ENCODE measurements at places on chromosomes 5 and 9.

DNA sequence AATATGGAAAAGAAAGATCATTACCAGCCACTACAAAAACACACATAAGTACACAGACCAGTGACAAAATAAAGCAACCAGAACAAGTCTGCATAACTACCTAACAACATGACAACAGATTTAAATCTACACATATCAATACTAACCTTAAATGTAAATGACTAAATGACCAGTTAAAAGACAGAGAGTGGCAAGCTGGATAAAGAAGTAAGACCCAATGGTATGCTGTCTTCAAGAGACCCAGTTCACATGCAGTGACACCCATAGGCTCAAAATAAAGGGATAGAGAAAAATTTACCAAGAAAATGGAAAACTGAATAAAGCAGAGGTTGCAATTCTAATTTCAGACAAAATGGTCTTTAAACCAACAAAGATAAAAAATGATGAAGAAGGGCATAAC, 938.1 kb downstream of the EFNA5 start:
- no peak for DNase-seq

- DNase-seq: no peak
Measured at GRCh38 chr9:36091026-36091953, 45.2 kb upstream of the GLIPR2 start.

DNA sequence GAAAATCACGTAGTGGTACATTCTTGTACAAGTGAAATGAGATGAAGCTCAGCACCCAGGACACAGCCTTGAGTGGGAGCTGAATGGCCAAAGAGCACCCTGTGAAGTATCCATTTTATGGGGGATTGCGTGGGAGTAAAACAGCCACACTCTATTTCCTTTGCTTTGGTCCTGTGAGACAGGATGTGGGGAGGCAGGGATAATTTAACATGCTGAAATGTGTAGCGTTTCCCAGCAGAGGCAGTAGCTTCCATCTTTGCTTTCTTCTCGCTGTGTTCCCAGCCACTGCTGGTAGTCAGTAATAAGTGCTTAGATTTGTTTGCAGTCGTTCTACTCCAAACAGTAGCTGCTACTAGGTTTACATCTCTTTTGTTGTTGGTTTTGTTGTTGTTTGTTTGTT, 4.4 kb downstream of the IL31RA start:
- DNase-seq: no peak

DNA sequence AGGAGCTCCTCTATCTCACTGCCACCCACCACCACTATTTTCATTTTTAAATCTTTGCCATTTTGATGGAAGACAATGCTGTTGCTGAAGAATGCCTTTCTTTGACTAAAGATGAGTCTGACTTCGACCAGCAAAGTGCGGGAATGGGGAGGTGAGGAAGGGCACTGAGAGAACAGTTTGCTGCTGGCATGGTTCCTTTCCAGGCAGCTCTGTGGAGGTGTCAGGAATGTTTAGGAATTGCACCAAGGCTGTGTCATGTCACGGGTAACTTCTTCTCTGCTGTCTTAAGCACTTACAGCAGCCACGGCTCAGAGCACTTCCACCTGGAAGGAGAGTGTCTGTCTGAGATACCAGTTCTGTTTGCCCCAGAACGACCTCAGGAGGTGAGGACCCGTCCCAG, 41.4 kb upstream of the SHB start:
- DNase-seq: no peak

DNA sequence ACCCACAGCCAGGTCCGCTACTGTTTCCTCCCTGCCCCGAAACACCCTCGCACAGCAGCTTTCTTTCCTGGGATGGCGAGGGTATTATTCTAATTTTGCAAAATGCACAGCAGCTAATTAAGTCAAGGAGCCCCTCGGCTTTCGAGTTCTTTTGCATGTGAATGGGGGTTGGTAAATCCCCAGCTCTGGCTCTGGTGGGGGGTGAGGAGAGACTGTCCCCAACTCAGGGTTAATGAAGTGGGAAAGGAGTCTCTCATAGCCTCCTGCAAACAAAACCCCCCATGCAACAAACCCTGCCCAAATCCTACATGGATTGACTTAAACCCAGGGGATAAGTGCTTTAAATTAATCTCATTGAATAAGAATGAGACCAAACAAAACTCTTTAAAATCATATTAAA, 8.8 kb downstream of the BARHL1 start:
- DNase-seq: no peak

GRCh38 chr5:109309326-109310063, 100.3 kb downstream of the PJA2 start:
- DNase-seq: no peak

- no peak for DNase-seq
Measured at GRCh38 chr5:78113689-78114264, 180.7 kb downstream of the AP3B1 start.
